ENCODE measurements at places on chromosomes 7 and 10.

GRCh38 chr7:10076660-10077300, 896.9 kb upstream of the PHF14 start:
- DNase-seq, result no peak

GRCh38 chr10:132962623-132963429, 20.5 kb upstream of the CFAP46 start:
- DNase-seq, result no peak

DNA sequence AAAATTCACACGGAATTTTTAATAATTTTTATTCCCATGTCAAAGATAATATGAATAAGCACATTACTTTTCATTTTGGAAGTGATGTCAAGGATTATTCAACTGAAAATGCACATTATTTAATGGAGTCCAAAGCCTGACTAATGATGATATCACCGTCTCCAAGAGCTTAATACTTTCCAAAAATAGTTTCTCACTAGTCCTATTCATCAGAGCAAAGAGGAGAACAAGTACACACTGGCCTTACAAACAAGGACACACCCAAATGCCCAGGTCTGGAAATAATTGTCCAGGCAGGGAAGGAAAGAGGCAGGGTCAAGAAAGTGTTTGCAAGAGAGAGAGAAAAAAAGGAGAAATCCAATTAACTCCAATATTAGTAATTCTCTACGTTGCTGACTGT, 216.8 kb upstream of the CCDC6 start:
- no peak for DNase-seq

GRCh38 chr7:100489121-100489520, 5.4 kb downstream of the NYAP1 start:
- DNase-seq, result no peak

DNA sequence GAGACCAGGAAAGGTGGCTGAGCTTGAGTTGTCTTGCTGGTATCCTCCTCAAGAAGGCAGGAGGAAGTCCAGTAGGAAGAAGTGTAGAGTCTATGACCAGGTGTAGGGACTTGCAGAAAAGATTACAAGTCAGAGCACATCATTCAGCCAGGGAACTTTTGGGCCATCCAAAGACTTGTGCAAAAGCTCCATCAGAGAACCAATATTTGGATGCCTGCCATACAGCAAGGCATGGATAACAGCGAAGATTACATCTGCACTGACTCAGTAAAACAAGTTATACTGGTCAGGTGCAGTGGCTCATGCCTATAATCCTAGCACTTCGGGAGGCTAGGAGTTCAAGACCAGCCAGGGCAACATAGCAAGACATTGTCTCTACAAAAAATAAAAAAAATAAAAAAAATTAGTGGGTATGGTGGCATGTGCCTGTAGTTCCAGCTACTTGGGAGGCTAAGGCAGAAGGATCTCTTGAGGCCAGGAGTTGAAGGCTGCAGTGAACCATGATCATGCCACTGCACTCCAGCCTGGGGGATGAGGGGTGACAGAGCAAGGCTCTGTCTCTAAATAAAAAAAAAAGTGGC, 13.2 kb upstream of the NMT2 start:
- DNase-seq, result no peak

All from glomerular endothelial cell (primary cell).